ENCODE measurements at places on chromosomes 6 and 20.

GRCh38 chr6:90701146-90701781 is 114.4 kb upstream of the MAP3K7 start:
- DNase-seq: no peak

DNA sequence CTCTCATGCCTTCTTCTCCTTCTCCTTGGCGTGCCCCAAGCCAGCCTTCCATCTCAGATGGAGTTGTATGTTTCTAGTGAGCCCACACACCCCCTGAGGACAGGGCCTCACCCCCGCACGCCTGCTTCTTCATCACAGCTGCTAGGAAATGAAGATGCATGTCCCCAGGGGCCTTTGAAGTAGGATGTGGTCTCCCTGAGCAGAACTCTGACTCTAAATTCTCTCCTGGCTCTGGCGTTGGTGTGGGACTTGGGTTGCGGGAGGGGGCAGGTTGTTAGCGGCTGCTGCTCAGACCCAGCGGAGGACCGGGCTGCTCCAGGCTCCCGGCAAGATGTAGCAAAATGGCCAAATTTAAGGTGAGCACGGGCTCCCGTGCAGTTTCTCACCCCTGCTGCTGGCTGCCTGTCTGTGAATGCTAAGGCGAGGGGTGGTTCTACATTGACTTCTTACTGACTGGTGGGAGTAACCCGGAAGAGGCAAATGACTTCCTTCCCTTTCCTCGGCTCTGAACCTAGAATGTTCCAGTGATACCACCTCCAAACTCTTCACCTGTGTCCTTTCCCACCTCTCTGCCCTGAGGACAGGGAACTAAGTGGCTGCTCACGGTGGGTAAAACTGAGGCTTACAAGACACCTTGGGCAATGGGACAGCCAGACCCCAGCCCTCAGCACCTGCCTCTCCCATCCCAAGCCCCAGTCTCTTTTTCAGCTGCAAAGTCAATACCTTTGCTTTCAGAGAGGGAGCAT is 8.8 kb downstream of the SYNJ2 start:
- DNase-seq: no peak

GRCh38 chr6:149480502-149481280 is 4.1 kb downstream of the ZC3H12D start:
- no peak for DNase-seq

- DNase-seq: no peak
Measured at GRCh38 chr6:151549790-151550189, 56.0 kb downstream of the CCDC170 start.

DNA sequence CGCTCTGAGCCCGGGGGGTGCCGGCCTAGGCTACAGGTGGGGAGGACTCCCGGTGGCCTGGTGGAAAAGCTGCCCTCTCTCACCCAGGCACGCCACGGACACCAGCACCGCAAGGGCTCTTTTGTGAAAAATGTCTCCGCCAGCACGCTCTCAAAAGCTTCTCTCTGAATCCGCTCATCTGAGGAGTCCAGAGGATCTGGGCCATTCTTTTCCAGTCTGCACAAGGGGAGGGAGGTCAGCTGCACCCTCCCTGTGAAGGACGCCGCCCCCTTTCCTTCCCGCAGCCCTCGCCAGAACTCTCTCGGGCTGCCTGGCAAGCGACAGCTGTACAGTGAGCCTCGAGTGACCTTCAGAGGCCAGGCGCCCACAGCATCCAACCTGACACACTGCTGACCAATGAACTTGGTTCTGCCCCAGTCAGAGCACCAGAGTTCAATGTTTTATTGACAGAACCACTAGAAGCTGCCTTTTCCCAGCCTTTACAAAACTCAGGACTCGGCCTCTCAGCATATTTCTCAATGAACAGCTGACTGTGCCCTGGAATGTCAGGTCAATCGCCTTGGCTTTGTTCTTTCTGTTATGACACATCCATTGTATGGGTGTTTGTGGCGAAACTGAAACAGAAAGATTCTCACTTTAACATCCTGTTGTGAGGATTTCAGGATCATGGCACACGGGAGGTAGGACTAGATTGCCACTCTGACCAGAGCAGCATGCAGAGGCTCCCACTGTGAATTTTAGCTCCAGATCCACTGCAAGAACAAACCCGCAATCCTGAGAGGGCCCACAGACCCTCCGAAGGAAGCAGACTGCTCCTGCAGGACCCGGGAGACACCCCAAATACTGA is 26.7 kb downstream of the SERPINB9 start:
- DNase-seq: no peak

All from stimulated activated CD8-positive, alpha-beta memory T cell treated with anti-CD3 and anti-CD28 coated beads, Interleukin-15, amount 100 ng/mL, for 1 hour (primary cell).